Heart left ventricle (tissue), 16 donors: ENCODE measurements at places on chromosomes 16 and 17.
A peak's percentile ranks its signal among the peaks of the same experiment; 100 is the strongest.

DNA sequence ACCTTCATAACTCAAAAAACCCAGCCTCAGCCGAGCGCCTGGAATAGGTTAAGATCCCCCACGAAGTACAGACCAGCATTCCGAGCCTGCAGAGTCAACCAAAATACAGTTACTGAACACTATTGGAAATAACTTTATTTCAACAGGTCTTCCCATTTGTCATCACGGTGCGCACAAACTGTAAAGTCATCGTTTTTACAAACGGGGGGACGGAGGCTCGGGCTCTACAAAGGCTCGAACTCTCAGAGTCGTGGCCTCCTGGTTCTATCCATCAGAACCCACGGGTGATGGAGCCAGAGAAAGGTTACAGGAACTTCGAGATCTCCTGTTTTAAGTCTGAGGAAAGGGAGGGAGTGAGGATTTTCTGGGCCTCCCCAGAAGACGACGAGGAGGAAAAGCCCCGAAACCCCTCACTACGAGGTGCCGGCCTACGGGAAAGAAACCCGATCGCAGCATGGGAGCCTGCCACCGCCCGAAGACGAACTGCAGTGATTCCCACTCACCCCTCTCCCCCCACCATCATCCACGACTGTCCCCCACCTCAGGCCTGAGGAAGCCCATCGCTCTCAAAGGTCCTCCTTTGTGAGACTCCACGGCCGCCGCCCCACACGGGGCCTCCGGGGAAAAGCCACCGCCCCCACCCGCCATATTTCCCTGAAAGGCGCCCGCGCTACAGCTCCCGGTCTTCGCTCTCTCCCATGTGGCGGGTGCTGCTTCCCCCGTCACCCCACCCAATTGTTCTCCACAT, 917 bp downstream of the YWHAE start:
- peak overlapping the region; percentile 78 for H3K4me3 ChIP-seq
- H3K27me3 ChIP-seq = no peaks in the 10 kb centered on the region
- DNase-seq = no peak
- no peaks in the 10 kb centered on the region for H3K36me3 ChIP-seq
- H3K4me1 ChIP-seq = peaks cover 48% of the 10 kb centered on the region

DNA sequence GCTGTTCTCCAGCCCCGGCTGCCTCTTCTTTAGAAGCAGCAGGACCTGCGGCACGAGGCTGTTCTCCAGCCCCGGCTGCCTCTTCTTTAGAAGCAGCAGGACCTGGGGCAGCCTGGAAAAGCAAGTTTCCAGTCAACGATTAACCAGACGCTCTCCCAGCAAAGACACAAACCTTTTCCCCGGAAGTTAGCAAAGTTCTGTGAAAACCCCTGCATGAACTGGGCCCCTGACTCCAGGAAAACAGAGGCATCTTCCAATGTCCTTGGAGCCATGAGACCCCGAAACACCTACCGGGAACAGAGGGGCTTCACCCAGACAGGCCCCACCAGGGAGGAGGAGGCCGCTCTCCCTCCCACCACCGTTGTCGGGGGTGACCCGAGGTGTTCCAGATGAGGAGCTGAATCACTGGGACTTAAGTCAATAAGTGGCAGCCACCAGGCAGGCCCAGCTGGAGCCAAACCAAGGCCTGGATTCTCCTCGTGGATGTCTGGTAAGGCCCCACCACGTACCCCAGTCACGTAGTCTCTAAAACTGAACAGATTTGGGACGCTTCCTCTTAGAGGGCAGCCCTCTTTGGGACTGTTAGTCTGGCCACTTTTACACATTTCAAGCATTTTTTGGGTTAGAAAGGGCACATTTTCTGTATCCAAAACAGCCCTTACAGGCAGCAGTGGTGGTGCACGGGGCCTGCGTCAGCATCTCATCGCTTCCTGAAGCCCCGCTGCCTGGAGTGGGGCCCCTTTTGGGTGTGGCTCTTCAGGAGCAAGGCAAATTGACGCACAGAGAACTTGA, at the start of gene RPH3AL:
TSS of gene RPH3AL (minus strand) at position 387 of the 792 bp plus-strand sequence. CDS start 25,264 bp downstream, outside the sequence.
- peaks cover 50% of the 10 kb centered on the region for H3K4me1 ChIP-seq
- peak; percentile 68 for DNase-seq
- peak within 1 kb of the TSS; percentile 81 for H3K27ac ChIP-seq
- H3K4me3 ChIP-seq = no peak within 1 kb of the TSS

- no peak for DNase-seq
- H3K27me3 ChIP-seq = no peaks in the 10 kb centered on the region
- H3K4me1 ChIP-seq = peaks cover 16% of the 10 kb centered on the region
- peak overlapping the region; percentile 7 for H3K27ac ChIP-seq
- no peaks in the 10 kb centered on the region for H3K36me3 ChIP-seq
Observed at GRCh38 chr16:68961778-68962402, 118.6 kb downstream of the TANGO6 start.

- H3K27me3 ChIP-seq = no peaks in the 10 kb centered on the region
- no peak for DNase-seq
- H3K4me3 ChIP-seq = no peak overlapping the region
- no peaks in the 10 kb centered on the region for H3K36me3 ChIP-seq
- no peak overlapping the region for H3K27ac ChIP-seq
Observed at GRCh38 chr17:58811290-58811689, 55.6 kb downstream of the PPM1E start.

- H3K4me1 ChIP-seq = no peaks in the 10 kb centered on the region
- no peak overlapping the region for H3K4me3 ChIP-seq
- no peaks in the 10 kb centered on the region for H3K27me3 ChIP-seq
- no peak overlapping the region for H3K27ac ChIP-seq
- no peaks in the 10 kb centered on the region for H3K36me3 ChIP-seq
Observed at GRCh38 chr16:77970371-77970770, 52.0 kb upstream of the CLEC3A start.

DNA sequence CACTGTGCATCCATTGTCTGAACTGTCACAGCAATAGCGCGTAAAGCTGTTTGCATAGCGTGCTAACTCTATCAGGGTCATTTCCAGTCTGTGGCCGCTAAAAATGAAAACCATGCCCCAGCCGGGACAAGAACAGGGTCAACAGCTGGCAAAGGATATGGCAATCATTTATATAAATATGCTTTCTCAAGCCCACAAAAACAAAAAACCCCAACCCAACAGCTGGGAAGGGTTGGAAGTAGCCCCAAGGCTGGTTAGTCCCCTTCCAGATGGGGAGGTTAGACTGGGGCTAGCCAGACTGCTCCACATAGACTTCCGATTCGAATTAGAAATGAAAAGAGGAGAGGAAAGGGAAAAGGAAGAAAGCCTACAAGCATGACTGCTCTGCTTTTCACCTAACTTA, 203.3 kb upstream of the TBX2 start:
- H3K4me3 ChIP-seq = no peak overlapping the region
- no peaks in the 10 kb centered on the region for H3K27me3 ChIP-seq
- no peak overlapping the region for H3K27ac ChIP-seq
- no peaks in the 10 kb centered on the region for H3K36me3 ChIP-seq
- H3K4me1 ChIP-seq = no peaks in the 10 kb centered on the region
- no peak for DNase-seq

DNA sequence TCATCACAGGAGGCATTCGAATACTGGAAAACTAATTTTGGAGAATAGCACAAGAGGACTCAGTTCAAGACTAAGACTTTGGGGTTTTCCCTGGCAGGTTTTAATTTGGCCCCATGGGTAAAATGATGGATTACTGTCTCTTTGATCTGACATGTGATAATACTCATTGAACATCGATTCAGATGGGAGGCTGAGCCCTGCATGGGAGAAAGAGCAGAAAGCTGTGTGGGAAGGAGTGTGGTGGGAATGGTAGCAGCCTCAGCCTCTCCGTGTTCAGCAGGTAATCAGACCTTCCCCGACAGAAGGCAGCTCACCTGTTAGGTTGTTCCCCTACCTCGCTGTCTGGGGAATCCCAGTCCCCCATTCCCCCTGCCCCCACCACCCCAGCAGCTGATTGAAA, 124.7 kb upstream of the TNRC6C start:
- H3K27me3 ChIP-seq = no peaks in the 10 kb centered on the region
- H3K36me3 ChIP-seq = no peaks in the 10 kb centered on the region
- H3K4me3 ChIP-seq = no peak overlapping the region
- H3K4me1 ChIP-seq = peaks cover 49% of the 10 kb centered on the region
- no peak for DNase-seq
- no peak overlapping the region for H3K27ac ChIP-seq

GRCh38 chr17:44988044-44988942, 20.2 kb upstream of the C1QL1 start:
- H3K27ac ChIP-seq = no peak overlapping the region
- H3K4me3 ChIP-seq = no peak overlapping the region
- H3K36me3 ChIP-seq = no peaks in the 10 kb centered on the region
- H3K4me1 ChIP-seq = no peaks in the 10 kb centered on the region
- H3K27me3 ChIP-seq = no peaks in the 10 kb centered on the region

DNA sequence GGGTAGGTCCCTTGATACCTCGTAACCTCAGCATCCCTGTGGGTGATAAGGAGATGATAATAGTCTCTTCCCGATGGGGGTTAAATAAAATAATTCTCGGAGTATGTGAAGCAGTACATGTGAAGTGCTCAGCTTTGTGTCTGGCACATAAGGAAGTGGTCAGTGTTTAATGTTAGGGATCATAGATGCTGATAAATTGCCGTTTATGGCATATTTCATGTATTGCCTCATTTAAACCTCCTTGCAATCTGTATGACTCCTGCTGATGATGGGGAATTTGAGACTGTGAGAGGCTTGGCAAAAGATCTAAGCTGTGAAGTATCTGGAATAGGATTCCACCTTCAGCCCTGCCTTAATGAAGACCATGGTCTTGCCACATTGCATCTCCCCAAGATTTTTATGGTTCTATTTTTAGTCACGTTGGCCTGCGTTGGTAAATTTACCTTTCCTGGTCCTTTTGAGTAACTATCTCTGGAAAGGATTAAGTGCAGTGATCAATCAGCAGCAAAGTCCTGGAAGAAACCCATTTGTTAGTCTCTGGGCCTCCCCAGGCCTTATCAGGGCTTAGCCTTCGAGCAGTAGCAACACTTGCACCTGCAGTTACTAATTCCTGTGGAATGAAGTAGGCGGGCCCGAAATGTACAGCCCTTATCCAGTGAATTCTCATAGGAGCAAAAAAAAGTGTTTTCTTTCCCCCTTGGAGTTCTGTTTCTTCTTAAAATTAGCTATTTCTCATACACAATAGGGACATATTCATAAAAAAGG, 144.9 kb downstream of the WWOX start:
- no peak overlapping the region for H3K27ac ChIP-seq
- no peaks in the 10 kb centered on the region for H3K4me1 ChIP-seq
- no peak overlapping the region for H3K4me3 ChIP-seq
- no peak for DNase-seq

DNA sequence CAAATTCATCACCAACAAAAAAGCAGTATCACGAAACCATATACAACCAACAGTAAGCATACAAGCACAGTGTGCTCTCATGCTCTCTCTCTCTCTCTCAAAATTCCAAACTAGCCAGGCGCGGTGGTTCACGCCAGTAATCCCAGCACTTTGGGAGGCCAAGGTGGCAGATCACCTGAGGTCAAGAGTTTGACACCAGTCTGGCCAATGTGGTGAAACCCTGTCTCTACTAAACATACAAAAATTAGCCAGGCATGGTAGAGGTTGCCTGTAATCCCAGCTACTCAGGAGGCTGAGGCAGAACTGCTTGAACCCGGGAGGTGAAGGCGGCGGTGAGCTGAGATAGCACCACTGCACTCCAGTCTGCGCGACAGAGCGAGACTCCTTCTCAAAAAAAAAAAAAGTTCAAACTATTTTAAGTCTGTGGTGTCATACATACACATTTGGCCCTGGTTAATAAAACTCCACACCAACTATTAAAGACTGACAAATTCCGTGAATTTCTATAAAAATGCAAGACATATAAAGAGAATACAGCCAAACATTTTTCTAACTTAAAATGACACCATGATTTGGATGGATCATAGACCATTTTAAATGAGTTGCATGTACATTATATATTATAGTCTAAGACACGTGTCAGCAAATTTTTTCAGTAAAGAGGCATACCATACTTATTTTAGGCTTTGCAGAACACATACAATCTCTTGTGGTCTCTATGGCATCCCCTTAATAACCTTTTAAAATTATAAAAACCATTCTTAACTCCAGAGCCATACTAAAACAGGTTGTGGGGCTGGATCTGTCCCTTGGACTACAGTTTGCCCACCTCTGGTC, 30.9 kb downstream of the GLG1 start:
- no peaks in the 10 kb centered on the region for H3K27me3 ChIP-seq
- no peak for DNase-seq
- no peaks in the 10 kb centered on the region for H3K36me3 ChIP-seq
- no peak overlapping the region for H3K27ac ChIP-seq
- peaks cover 6% of the 10 kb centered on the region for H3K4me1 ChIP-seq

- no peaks in the 10 kb centered on the region for H3K36me3 ChIP-seq
- DNase-seq = no peak
- no peaks in the 10 kb centered on the region for H3K27me3 ChIP-seq
- no peak overlapping the region for H3K27ac ChIP-seq
- no peak overlapping the region for H3K4me3 ChIP-seq
Observed at GRCh38 chr16:5903832-5904231, 806.2 kb upstream of the EEF2KMT start.

DNA sequence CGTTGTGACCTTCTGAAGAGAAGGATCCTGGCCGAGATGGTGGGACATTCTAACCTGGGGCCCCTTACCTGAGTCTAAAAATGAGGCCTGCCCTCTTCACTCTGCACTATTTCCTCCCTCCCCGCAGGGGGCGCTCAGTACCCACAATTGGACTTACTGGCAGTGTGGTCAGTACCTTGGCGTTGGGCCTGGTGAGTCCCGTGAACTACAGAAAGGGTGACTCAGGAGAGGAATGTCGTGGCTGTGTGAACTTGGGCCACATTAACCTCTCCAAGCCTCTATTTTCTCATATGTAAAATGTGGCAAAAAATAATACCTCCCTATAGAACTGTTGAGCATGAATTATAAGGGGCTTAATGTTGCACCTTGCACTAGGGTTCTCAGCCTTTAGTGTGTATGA, 3.9 kb downstream of the RSAD1 start:
- no peak overlapping the region for H3K4me3 ChIP-seq
- peaks cover 17% of the 10 kb centered on the region for H3K4me1 ChIP-seq
- H3K27me3 ChIP-seq = no peaks in the 10 kb centered on the region

GRCh38 chr17:33328129-33328528, 35.0 kb upstream of the ASIC2 start:
- no peak overlapping the region for H3K27ac ChIP-seq
- no peak overlapping the region for H3K4me3 ChIP-seq
- no peaks in the 10 kb centered on the region for H3K27me3 ChIP-seq
- no peaks in the 10 kb centered on the region for H3K36me3 ChIP-seq

- DNase-seq = no peak
- H3K27ac ChIP-seq = no peak overlapping the region
- H3K36me3 ChIP-seq = peaks cover 5% of the 10 kb centered on the region
- H3K4me1 ChIP-seq = peaks cover 13% of the 10 kb centered on the region
- H3K27me3 ChIP-seq = no peaks in the 10 kb centered on the region
Observed at GRCh38 chr16:20822521-20823325, 16.4 kb downstream of the REXO5 start.

DNA sequence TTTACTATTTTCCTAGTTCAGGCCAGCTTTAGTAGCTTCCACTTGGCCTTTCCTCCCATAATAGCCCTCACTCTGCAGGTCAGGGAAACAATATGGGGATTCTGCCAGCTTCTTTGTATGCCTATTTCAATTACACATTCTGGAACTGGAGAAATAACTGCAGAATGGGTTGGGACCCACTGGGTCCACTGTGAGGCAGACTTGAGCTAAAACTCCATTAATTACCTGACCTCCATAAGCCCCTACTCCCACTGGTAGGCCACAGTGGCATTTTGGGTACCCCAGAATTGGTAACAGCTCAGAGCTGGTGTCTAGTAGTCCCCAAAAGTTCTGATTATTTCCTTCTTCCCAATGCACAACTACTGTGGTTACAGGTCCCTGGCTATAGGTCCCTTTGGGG, 16.7 kb upstream of the TENT4B start:
- H3K27me3 ChIP-seq = no peaks in the 10 kb centered on the region
- no peak overlapping the region for H3K4me3 ChIP-seq
- no peak overlapping the region for H3K27ac ChIP-seq
- no peaks in the 10 kb centered on the region for H3K4me1 ChIP-seq
